ENCODE measurements at places on chromosomes 6 and 20. TPM values are rescaled to one million over a fixed set of nuclear protein-coding genes. Genes with fewer than 3 reads are reported as not detected.

The PTK6 gene
- 15.9 TPM for total RNA-seq

The KHDC1L gene
- not detected for total RNA-seq

- no peak for DNase-seq
These were observed 69.0 kb downstream of the BTBD9 start for GRCh38 chr6:38570750-38571149.

DNA sequence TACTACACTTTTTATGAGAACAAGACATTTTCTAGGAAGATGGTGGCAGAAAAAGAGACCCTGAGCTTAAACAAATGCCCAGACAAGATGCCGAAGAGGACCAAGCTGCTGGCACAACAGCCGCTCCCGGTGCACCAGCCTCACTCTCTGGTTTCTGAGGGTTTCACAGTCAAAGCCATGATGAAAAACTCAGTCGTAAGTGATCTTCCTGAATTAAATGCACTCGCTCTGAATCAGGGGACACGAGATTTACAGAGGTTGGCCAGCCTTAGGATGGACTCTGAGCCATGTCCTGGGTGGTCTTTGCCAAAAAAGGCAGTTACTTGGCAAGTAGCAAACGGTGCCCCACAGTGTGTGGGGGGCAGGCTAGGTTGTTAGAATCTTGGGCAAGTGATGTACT, 423 bp downstream of the PACRG start:
- DNase-seq: no peak

GRCh38 chr20:63326314-63327230, 33.6 kb downstream of the COL20A1 start:
- DNase-seq: no peak

GRCh38 chr6:42257063-42257462, 39.4 kb upstream of the MRPS10 start:
- DNase-seq: no peak

DNA sequence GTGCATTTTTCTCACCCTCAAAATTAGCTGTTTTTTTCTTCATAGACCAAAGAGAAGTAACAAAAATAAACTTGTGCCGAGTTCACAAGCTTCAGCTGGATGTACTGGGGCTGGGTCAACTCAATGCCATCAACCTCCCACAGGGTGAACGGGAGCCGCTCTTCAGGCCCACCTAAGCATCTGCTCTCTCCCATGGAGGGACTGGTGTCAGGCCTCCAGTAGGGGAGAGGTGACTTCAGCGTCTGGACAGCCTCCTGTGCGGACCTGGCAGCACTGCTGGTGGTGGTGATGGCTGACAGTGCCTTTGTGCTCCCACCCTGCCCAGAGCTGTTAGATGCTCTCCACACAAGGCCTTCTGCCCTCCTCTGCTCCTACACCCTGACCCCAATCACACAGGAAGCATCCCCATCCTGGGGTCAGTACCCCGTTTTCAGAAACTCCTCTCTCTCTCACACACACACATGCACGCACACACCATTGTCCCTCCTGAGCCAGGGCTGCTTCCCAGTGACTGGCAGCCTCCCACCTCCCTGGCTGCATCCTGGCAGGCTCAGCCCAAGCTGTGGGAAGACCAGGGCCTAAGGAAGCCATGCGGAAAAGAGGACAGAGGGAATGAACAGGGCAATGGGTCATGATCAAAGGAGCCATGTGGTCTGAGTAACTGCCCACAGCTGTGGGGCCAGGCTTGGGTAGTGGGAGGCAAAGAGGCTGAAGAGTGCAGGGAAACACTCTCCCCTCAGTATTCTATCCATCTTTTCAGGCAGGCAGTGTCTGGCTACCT, 17.7 kb downstream of the CST8 start:
- no peak for DNase-seq

GRCh38 chr6:131819572-131820124, 11.8 kb downstream of the ENPP1 start:
- DNase-seq: peak; percentile 22

GRCh38 chr20:48760403-48760983, 67.3 kb downstream of the PREX1 start:
- DNase-seq: peak; percentile 27

- no peak for DNase-seq
These were observed 32.9 kb downstream of the FRK start for GRCh38 chr6:116027801-116028200.

Data from Calu3 (cell line).